ENCODE measurements at places on chromosomes 2 and 18. TPM values are rescaled to one million over a fixed set of nuclear protein-coding genes. Genes with fewer than 3 reads are reported as not detected.
A peak's percentile ranks its signal among the peaks of the same experiment; 100 is the strongest.

SEMA4F gene
- total RNA-seq, result 6.5 TPM

CTDP1 gene
- 14.7 TPM for total RNA-seq

EHBP1 gene
- 10.9 TPM for total RNA-seq

ESPNL gene
- total RNA-seq, result not detected

EMX1 gene
- total RNA-seq, result not detected

TMEM17 gene
- total RNA-seq, result 2.6 TPM

MSTN gene
- total RNA-seq, result not detected

GAREM1 gene
- total RNA-seq, result 10.4 TPM

KCNIP3 gene
- 6.1 TPM for total RNA-seq

KCNG2 gene
- total RNA-seq, result not detected

GRCh38 chr2:225788571-225789094, 389.1 kb downstream of the NYAP2 start:
- no peak for DNase-seq

DNA sequence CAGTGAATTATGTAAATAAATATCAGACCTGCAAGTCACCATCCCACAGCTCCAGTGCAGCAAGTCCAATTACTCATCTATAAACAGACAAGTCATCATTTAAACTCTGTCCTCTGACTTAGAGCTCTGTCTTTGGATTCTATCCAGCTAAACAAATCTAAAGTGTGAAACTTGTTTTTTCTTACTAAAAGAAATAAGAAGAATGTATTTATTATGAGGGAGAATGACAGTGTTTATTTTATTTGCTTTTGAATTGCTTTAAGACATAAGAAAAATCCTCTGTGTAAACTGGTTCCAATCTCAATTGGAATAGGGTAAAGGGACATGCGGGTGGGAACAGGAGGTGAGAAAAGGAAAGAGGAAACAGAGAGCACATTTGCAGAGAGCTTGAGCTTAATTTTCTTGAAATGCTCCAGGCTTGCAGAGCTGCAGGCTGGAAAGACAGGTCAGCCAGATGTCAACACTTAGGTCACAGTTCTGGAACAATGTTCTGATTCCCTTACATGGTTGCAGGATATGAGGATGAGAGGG, 355.8 kb downstream of the MEIS1 start:
- DNase-seq, result peak; percentile 6

GRCh38 chr2:225466891-225467604, 67.5 kb downstream of the NYAP2 start:
- no peak for DNase-seq

GRCh38 chr2:207251022-207251421, 85.3 kb upstream of the KLF7 start:
- DNase-seq, result no peak

- no peak for DNase-seq
Measured at GRCh38 chr2:230181195-230181594, 38.6 kb downstream of the SP110 start.

GRCh38 chr18:73986711-73987110, 160.9 kb downstream of the FBXO15 start:
- no peak for DNase-seq

DNA sequence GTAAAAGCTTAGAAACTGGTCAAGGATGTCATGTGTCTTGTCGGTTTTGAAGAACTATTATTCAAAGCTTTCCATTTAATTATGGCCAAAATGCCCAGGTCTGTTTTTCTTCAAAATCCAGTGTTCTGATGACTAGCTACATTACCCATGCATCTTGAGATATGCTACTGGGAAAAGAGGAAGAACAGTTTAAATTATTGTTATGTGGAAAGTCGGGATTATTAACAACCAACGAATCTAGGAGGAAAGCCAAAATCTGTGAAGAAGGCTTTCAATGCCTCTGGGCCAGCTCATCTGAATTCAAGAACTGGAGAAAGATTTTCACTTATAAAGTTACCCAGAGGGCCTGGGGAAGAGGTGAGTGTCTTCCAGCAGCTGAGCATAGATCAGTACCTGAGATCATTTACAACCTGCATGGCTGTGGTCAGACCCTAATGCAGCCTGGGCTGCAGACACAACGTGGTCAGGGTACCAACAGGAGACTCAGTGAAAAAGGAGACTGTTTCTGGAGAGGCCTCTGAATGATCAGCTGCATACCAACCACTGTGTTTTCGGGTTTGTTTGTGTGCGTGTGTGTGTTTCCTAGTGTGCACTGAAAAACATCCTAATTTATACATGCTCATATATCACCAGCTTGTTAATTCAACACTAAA, 308.5 kb downstream of the NRXN1 start:
- no peak for DNase-seq

DNA sequence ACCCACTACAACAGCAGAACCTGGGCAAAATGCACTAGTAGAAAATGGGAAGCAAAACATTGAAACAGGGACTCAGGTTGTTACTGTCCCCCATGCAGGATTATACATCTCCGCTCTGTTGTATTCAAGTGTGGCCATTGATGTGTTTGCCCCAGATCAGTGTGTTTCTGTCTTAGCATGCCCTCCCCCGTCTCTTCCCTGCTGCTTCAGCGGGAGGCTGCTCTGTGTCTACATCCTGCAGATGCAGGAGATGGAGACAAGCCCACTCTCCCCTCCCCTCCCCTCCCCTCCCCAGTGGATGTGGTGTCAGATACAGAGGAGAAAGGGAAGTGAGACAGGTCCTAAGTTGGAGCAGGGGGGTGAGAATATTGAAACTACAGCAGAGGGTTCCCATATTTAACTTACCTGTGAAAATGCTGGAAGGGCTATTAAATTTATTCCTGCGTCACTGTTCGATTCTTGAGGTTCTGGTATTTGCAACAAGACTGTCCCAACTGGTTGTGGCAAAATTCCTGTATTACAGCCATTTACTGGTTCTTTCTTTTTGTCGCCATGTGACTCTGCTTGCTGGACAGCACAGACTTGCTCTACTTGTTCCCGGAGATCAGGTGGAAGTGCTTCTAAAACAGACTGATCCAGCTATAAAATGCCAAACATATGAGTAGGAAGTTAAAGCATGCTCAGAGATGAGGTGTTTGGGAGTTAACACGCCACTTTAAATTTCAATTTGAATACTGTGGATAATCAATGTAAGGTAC, 67.0 kb downstream of the EIF5B start:
- no peak for DNase-seq

GRCh38 chr2:191003405-191004309, 10.3 kb downstream of the STAT1 start:
- DNase-seq, result no peak

GRCh38 chr2:157404363-157404762, 39.5 kb downstream of the CYTIP start:
- DNase-seq, result peak; percentile 7

DNA sequence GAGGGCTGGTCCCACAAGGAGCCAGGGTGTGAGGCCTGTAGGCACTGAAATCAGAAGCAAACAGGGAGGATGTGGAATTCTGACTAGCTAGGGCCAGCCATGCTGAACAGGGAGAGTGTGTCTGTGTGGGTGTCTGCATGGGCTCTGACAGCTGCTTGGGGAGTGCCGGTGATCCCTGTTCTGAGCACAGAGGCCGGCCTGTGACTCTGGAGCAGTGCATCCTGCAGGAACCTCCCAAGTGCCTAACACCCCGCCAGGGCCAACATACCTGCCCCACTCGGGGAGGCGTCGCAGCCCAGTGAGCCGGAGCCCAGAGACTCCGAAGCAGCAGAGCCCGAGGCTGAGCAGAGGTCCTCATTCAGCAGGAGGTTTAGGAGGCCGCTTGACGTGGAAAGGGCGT, 11.5 kb upstream of the HES6 start:
- no peak for DNase-seq

GRCh38 chr2:129400826-129401225, 578.6 kb upstream of the RAB6C start:
- no peak for DNase-seq

DNA sequence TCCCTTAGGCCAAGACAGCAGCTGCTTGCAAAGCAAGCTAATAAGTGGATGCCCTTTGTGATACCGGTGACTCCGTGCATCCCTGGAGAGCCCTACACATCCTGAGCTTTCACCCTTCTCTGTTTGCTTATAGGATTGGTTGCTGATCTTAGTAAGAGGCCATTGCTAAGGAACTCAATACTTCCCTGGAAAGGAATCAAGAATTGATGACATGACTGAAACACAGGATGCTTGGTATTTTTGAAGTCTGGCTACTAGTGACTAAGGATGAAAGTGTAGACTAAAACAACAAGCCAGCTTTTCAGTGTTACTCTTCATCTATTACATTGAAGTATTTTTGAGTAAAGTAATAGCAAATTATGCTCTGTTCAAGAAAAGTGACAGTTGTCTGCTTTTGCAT, 123.0 kb upstream of the SERPINE2 start:
- DNase-seq, result no peak

DNA sequence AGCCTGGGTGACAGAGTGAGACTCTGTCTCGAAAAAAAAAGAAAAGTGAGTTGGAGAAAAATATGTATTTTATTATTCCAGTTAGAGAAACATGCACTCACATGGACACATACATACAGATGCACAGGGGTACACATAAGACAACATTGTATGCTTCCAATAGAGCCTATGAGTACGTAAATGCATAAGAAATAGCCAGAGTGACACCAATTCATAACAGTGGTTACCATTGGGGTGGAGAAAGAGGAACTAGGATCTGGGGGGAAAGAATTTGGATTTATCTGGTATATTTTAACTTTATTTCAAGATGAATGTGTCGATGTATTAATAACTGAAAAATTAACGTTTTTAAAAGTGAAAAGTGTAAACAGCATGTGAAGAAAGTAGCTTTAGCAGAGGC, 16.1 kb downstream of the IL36A start:
- no peak for DNase-seq

GRCh38 chr2:222433332-222434173, 9.2 kb downstream of the SGPP2 start:
- no peak for DNase-seq

GRCh38 chr18:36693931-36694620, 134.7 kb downstream of the TPGS2 start:
- no peak for DNase-seq

GRCh38 chr2:149456285-149456684, 125.9 kb downstream of the LYPD6 start:
- no peak for DNase-seq

DNA sequence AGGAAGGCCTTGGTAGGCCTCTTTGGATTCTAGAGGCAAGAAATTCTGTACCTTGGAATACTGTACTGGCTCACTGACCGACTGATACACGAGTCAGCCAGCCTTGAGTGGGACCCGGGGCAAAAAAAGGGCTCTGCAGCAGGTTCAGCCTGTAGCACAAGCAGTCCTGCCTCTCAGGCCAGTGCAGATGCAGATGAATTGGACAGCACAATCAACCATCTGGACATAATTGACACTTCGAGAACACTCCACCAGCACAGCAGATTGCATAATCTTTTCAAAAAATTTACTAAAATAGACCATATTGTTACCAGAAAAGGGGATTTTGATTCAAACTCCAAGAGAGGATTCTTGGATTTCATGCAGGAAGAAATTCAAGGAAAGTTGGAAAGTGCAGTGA, 241.6 kb downstream of the RPIA start:
- DNase-seq, result no peak

- no peak for DNase-seq
Measured at GRCh38 chr2:101832114-101832513, 134.6 kb downstream of the MAP4K4 start.

DNA sequence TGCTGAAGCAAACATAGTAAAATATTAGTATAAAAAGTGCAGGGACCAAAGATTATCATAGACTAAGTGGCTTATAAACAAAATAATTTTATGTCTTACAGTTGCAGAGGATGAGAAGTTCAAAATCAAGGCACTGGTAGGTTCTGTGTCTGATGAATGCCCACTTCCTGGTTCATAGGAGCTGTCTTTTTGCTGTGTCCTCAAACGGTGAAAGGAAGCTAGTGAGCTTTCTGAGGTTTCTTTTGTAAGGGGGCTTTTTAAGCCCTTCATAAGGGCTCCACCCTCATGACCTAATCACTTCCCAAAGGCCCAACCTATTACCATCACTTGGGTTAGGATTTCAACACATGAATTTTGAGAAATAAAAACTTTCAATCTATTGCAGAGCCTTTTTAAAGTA, 946.7 kb upstream of the ACVR2A start:
- DNase-seq, result no peak

- no peak for DNase-seq
Measured at GRCh38 chr2:149332364-149332763, 2.0 kb downstream of the LYPD6 start.

GRCh38 chr18:32582455-32582854, 111.8 kb upstream of the GAREM1 start:
- DNase-seq, result no peak

- no peak for DNase-seq
Measured at GRCh38 chr2:83459456-83459855, 999.6 kb downstream of the SUCLG1 start.

GRCh38 chr2:195956725-195957124, 111.9 kb downstream of the DNAH7 start:
- DNase-seq, result no peak

DNA sequence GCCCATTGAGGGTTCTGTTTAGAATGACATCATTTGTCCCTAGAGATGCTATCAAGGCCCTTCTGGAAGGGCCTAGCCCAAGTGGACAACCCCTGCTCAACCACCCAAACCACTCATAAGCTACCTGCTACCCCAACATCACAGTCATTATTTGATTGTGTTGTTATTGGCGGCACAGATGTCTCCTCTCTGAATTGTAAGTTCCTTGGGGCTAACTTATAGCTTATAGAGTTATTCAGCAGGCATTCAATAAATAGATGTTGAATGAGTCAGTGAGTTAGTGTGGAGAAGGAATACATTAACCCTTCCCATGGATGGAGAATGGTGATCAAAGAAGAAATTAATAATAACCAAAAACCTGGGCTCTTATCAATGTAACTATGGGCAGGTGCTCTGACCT, 80.0 kb downstream of the ACAA2 start:
- no peak for DNase-seq

- no peak for DNase-seq
Measured at GRCh38 chr2:235493402-235493774, 455 bp upstream of the AGAP1 start.

Data from H4 (cell line).